Stimulated activated CD8-positive, alpha-beta memory T cell treated with anti-CD3 and anti-CD28 coated beads, Interleukin-4, amount 100 ng/mL, for 1 hour (primary cell): ENCODE measurements at places on chromosomes 3 and 15.

- no peak for DNase-seq
Observed at GRCh38 chr15:75104804-75105557, 81.6 kb downstream of the PPCDC start.

- DNase-seq = no peak
Observed at GRCh38 chr3:38455639-38456430, 2.1 kb downstream of the ACVR2B start.

DNA sequence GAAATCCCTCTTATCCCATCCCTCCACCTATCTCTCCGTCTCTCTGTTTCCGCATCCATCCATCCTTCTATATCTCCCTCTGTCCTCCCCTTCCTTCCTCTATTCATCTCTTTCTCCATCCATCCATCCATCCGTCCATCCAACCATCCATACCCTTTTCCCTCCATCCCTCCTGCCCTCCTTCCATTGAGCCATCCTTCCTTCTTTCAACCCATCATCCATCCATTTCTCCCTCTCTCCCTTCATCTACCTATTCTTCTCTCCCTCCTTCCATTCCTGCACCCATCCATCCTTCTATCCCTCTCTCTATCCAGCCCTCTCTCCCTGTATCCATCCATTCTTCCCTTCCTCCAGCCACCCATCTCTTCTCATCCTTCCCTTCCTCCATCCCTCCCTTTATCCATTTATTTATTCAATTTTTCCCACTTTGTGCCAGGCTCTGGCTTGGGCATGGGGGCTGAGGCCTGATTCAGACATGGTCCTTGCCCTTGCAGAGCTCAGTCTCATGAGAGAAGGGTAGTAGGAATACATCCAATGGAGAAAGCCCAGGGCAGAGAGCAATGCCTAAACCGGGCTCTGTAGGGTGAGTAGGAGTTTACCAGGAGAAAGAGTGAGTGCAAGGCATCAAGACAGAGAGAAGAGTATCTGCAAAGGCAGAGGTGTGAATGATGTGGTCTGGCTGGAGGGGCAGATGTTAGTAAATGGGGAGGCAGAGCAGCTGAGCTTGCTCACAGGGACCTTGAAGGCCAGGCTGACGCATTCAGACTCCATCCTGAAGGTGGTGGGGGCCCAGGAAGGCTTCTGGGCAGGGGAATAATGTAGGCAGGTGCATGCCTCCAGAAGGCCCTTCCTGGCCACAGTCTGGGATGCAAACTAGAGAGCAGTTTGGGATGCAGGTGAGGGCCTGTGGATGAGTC lies 19.5 kb upstream of the FBLN2 start:
- DNase-seq = no peak

- no peak for DNase-seq
Observed at GRCh38 chr3:139016430-139017048, 4.2 kb downstream of the PRR23B start.

GRCh38 chr3:5172018-5172417 lies 15.5 kb upstream of the EDEM1 start:
- DNase-seq = no peak

DNA sequence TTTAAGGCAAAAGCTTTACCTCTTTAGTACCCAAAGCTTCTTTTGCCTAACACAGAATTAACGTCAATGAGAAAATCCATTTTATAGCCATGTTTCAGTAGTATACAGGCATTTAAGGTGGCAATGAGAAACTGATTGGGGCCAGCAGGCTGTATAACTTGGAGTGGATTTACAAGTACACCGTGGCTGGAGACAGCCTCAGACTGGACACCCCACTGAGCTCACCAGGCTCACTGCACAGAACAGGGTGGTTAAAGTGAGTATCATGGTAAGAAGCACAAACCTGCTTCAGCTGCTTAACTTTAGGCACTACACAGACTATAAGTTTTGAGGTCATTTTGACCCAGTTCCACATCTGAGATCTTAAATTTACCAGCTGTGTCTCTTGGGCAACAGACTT lies 8.9 kb downstream of the CPOX start:
- no peak for DNase-seq

DNA sequence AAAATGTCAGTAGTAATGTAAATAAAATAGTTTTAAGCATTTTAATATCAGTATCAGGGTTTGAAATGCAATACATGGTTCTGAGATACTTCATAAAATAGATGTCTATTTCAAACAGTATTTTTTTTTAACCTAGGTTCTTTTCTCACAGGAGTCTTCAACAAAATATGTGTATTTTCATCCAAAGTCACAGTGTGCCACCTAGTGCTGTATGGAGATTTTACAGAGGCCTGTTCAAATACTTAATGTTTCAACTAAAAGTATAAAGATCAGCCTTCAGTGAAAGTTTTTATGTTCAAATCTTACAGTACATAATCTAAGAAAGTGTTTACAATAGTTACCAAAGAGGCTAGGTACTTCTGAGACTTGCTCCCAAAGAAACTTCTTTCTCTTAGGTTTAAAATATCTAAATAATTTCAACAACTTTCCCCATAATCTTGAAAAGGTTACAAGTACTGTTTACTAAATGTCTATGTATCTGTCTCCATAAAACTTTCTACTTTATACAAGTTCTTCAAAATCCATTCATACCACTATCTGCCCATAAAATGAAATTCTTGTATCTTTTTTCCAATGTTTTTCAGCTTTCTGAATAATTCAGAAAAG lies 38.3 kb downstream of the SCAPER start:
- no peak for DNase-seq

- no peak for DNase-seq
Observed at GRCh38 chr3:193598202-193598601, 5.2 kb downstream of the OPA1 start.
